ENCODE measurements at places on chromosomes 5 and 9.

DNA sequence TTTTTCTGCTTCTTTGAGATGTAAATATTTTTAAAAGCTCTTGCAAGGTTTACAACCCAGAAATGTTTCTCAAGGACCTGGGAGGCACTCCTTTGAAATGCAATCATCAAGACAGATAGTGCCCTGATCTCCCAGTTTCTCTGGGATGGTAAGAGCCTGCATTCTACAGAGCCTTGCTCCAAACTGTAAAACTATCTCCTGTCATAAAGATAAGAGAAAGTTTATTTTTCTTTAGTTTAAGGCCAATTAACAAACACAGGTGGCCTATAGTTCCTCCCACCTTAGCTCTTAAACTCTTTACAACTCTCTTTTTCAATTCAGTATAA is 1231.1 kb upstream of the NUDT12 start:
- no peak for DNase-seq

- no peak for DNase-seq
Observed at GRCh38 chr9:21965401-21965951, 28.7 kb downstream of the CDKN2A start.

DNA sequence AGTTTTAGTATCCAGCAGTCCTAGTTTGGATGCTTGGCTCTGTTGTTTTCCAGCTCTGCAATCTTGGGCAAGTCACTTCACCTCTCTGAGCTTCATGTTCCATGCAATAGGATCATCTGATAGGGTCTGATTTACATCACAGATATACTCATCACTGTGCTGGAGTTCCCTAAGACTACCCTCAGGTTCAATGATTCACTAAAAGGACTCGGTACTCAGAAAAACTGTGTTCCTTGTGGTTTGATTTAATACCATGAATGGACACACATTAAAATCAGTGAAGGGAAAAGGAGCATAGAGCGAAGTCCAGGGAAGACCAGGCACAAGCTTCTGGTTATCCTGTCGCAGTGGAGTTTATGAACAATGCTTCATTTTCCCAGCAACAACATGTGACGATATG is 119.9 kb upstream of the EFNA5 start:
- DNase-seq = no peak

DNA sequence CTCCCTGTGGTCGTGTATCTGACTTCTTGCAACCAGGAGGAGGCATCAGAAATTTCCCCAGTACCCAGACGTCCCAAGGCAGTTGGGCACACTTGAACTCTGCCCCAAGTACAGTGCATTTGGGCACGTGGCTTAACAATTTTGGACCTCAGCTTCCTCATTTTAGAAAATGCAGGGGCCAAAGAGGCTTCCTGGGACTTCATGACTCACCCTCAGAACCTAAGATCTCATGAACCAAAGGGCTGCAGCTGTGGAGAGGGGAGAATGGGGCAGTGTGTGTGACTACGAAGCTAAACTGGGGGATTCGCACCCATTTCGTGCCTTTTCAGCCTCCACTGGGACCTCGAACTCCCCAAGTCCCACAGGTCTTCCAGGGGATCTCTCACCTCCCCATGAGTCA is 59.2 kb downstream of the SYK start:
- no peak for DNase-seq

GRCh38 chr9:20289423-20290010 is 332.8 kb downstream of the MLLT3 start:
- no peak for DNase-seq

DNA sequence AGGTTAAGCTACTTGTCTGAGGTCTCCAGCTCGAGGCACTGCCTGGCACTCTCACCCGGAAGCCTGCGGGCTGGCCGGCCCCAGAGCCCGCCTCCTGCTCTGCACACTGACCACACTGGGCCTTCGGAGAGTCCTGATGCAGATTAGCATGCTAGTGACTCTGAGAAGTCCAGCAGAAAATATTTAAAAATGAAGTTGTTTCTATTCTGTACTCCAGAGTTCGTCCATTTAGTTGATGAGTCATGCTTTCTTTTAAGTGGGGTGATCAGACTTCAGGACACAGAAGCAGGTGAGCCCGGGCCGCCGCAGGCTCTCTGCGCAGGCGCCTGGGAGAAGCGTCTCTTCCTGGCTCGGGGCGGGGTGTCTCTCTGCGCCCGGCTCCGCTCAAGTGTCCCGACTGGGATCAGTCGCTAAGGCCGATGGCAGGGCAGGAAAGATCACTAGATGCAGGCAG is 32.5 kb downstream of the FAM240B start:
- peak; percentile 60 for DNase-seq

DNA sequence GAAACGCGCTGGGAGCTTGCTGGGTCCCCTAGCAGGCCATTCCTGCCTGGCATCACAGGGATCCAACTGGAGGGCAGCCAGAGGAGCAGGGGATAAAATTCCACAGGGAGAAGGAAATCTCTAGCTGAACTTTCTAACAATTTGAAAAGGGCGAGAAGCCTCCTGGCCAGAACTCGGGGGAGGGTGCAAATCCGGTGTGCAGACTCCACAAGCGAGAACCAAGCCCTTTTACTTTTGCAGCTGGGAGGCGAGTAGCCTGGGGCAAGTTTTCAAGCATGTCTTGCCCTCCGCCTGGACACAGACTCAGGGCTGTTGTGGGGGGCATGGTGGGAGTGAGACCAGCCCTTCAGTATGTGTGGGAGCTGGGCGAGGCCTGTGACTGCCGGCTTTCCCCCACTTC is 14.3 kb upstream of the POU5F2 start:
- DNase-seq = no peak

GRCh38 chr5:76660360-76660759 is 37.2 kb upstream of the F2RL2 start:
- no peak for DNase-seq

DNA sequence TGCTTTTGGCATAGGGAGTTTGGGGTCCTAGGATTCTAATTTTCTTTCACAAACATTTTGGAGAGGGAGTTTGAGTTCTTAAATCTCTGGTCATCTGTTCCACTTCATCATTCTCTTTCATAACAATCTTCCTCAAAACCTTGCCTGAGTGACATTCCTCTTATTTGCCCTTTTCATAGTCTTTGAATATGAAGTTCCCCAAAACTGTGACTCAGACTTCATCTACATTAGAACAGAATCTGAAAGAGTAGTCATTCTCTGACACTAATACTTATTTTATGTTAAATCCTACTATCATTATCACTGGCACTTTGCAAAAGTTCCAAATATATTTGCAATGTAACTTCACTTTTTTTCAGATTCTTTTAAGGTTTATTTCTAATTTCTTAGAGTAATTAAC is 163.8 kb downstream of the CDH10 start:
- no peak for DNase-seq

DNA sequence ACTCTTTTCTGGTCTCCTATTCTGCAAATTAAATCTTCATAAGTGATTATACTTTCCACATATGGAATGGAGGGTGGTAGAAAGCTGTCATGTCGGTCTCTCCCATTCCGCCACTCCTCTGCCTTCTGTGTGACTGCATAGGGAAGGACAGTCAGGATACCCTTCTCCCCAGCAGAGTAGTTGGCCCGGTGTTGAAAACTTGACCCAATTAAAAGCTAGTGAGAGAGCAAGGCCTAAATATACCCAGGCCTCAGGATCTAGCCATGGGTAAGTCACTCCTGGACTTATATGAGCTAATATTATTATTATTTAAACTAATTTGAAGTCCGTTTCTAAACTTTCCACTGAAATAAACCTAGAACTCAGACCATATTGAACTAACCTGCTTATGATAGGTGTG is 194.8 kb downstream of the TSSK1B start:
- DNase-seq = no peak

DNA sequence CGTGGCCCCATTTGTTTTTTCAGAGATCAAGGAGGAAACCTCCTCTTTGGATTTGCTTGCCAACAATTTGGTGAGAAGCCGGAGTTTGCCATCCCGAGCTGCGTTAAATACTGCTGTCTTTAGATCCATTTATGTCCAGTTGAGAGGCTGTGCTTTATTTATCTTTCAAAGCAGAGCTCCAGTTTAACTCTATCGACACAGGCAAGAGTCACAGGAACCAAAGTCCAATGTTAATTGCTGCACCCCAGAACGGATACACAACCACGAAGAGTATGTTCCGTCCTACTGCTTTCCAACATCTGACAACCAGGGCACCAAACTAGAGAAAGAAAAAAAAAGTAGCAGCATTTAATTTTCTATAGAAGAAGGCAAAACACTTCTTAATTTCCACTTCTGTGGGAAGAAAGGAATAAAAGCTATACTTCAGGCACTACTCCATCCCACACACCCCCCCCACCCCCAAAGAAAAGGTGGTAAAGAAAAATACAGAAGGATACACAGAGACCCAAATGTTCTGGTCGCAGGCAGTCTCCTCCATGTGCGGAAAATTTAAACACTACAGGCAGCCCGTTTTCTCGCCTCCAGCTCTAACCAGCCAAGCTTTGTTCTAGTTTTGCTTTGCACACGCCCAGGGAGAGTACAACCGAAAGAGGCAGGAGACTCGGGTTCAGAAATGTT is 1.1 kb downstream of the FEM1C start:
- peak; percentile 13 for DNase-seq

DNA sequence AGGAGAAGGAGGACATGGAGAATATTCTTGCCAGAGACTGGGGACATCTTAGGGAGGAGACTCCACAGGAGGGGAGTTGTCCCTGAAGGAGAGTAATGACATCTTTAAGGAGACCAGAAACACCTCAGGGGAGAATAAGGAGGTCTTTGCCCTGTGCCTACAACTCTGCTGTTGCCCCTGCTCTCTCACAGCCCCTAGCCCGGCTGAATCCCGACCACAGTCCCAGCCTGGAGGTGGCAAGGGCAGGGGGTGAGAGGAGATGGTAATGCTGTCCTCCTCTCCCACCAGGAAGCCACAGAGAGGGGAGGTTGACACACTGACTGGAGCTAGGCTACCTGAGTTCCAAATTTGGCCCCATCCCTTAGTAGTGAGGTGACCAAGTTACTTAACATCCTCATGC is 30.2 kb upstream of the ENHO start:
- DNase-seq = no peak

DNA sequence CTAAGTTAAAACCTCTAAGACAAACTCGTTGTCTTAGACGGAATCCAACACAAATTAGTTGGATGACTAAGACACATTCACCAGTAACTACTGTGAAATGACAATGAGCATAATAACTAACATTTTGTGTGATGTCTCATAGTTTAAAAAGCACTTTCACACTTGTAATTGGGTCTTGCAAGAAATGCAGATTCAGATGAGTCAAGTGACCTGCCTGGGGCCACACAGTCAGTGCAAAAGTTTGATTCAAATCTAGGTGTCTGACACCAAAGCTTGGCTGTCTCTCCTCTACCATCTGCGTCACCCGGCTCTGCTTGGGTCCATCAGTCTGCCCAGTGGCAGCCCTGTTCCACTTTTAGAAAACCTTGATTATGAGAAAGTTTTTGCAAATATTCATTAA is 143.7 kb downstream of the TTLL11 start:
- no peak for DNase-seq

DNA sequence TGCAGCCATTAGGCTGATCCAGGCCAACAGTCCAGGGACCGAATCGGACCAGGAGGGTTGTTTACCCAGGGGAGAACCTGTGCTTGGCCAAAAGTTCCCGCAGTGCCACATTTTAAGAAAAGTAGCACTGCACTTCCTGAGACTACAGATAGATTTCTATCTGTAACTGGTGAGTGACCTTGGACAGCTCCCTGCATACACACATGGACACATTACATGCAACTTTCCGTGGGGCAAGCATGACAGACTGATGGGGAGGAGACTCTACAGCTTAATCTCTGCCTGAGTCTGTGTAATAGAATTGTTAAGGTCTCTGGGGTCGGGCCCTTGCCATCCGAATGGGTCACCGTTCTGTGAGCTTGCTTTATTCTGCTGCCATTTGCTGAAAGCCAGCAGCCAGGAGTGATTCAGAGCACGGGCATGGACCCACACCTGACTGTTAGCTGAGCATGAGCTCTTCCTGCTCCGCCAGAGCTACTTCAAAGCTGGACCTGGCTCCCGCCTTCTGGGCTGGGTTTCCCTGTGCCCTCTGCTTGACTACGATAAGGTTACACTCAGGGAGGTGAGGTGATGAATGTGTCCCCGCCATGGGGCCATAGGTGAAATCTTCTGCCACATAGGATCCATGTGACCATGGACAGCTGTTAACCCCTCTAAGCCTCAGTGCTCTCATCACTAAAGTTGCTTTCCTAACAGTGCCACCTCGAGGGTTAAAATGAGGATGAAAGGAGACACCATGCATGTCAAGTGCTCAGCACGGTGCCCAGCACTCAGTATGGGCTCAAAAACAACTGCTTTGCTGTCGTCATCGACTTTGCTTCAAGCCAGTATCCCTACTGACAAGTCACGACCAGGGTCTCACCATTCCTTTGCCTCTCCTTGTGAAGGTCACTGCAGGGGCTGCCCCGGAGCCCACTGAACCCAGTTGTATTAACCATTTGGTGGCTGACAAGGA is 200.0 kb downstream of the MELK start:
- peak; percentile 39 for DNase-seq

- no peak for DNase-seq
Observed at GRCh38 chr5:52993367-52993766, 4.2 kb downstream of the ITGA2 start.

DNA sequence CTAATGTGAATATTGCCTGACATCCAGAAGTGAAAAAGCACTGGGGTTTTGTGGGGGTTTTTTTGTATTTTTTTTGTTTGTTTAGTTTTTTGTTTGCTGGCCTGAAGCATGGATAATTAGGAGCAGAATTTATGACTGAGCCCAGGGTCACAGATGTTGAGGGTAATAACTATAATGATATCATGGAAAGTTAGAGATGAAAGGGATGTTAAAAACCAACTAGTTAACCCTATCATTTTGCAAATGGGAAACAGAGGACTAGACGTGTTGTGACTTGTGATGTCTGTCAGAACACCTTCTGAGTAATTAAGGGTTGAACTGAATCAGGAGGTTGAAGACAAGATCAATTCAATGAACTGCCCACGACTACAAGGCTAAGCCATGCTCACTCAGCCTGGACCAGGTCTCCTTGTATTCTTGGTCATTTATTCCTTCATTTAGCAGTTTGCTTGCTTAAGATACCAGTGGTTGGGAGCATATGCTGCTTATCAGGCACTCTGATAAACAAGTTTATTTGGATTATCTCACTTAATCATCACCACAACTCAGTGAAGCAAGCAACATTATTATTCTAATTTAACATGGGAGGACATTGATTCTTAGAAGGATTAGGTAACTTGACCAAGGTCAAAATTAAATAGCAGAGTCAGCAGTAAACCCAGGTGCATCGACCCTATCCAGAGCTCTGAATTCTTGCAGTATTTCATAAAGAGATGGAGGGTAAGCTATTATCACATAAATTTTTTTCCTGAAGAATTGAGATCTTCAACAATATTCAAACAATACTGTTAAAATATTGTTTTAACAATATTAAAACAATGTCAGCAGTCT is 75.7 kb upstream of the PIK3R1 start:
- DNase-seq = no peak

- no peak for DNase-seq
Observed at GRCh38 chr9:129404621-129405020, 216.3 kb downstream of the C9orf50 start.

- no peak for DNase-seq
Observed at GRCh38 chr5:111223101-111223786, 940 bp upstream of the CAMK4 start.

GRCh38 chr5:93805616-93806379 is 64.4 kb upstream of the POU5F2 start:
- no peak for DNase-seq

Measured in T47D (cell line).